ENCODE measurements at places on chromosomes 7 and 10.

DNA sequence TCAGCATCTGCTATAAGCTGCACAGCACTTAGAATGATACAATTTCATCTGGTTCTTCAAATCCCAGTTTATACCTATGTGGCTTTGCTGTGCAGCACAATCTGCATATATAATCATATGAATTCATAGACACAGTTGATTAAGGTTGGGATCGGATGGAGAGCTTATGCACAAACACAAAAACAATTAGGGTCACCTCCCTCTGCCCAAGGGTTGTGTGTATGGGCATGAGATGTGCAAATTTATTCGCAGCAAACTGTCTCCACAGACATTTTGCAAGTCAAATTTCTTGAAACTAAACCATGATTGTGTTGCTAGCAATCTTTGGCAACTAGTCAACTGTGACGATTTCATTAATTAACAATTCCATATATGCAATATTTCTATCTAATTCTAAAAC lies 955.7 kb downstream of the SORCS3 start:
- H3K27ac ChIP-seq, result no peak overlapping the region
- no peaks in the 10 kb centered on the region for H3K27me3 ChIP-seq
- H3K36me3 ChIP-seq, result no peaks in the 10 kb centered on the region
- no peaks in the 10 kb centered on the region for H3K4me1 ChIP-seq

DNA sequence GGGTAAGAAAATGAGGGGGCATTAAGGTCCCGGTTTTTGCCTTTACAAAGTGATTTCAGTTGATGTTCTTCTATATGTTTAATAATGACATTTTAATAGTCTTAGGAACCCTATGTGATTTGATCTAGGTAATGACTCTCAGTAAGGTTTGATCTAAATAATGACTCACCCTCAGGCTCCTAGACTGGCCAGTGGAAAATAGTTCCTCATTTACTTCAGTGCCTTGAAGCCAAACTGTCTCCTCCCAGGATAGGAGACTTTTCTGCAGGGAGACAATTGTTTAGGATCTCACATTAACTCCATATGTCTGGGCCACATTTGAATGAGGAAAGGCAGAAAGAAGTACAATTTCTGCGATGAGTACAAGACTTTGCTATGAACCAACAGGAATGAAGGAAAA lies 1331.9 kb downstream of the XPNPEP1 start:
- H3K27ac ChIP-seq, result no peak overlapping the region
- no peak for DNase-seq
- H3K27me3 ChIP-seq, result no peaks in the 10 kb centered on the region
- no peak overlapping the region for H3K4me3 ChIP-seq
- H3K4me1 ChIP-seq, result no peaks in the 10 kb centered on the region

GRCh38 chr10:91381257-91381891 lies 28.8 kb upstream of the HECTD2 start:
- no peaks in the 10 kb centered on the region for H3K36me3 ChIP-seq
- H3K27me3 ChIP-seq, result no peaks in the 10 kb centered on the region
- no peak overlapping the region for H3K4me3 ChIP-seq
- peaks cover 9% of the 10 kb centered on the region for H3K4me1 ChIP-seq
- no peak overlapping the region for H3K27ac ChIP-seq

GRCh38 chr10:62980687-62981086 lies 152.4 kb upstream of the NRBF2 start:
- no peaks in the 10 kb centered on the region for H3K4me1 ChIP-seq
- peaks cover 4% of the 10 kb centered on the region for H3K27me3 ChIP-seq
- H3K27ac ChIP-seq, result no peak overlapping the region
- H3K4me3 ChIP-seq, result no peak overlapping the region

- H3K4me3 ChIP-seq, result no peak overlapping the region
- DNase-seq, result no peak
- no peaks in the 10 kb centered on the region for H3K27me3 ChIP-seq
- no peaks in the 10 kb centered on the region for H3K36me3 ChIP-seq
- no peak overlapping the region for H3K27ac ChIP-seq
- H3K4me1 ChIP-seq, result peaks cover 17% of the 10 kb centered on the region
Measured at GRCh38 chr7:108430664-108431063, 25.6 kb downstream of the NRCAM start.
